Spleen (tissue), 13 donors: ENCODE measurements at places on chromosomes 1 and 21. TPM values are rescaled to one million over a fixed set of nuclear protein-coding genes. Genes with fewer than 3 reads are reported as not detected.

- DNase-seq = no peak
These were observed 13.2 kb downstream of the TMEM269 start for GRCh38 chr1:42797979-42798378.

DNA sequence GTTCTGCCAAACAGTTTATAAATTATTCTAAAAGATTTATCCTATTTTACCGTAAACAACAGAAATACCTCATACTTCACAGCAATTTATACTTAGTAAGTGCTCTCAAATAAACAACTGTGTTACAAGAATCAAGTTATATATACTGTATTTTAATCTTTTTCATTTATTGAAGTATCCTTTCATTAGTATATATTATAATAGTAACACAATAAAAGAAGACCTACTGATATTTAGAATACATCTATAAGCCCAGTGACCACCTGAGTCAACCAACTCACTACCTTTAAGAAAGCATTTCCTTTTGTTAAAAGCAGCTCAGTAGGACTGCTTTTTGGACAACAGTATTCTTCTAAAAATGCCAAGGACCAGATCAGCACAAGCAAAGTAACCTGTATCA, 5.9 kb downstream of the TMCO1 start:
- DNase-seq = no peak

The NEK2 gene
- total RNA-seq = 0.85 TPM

DNA sequence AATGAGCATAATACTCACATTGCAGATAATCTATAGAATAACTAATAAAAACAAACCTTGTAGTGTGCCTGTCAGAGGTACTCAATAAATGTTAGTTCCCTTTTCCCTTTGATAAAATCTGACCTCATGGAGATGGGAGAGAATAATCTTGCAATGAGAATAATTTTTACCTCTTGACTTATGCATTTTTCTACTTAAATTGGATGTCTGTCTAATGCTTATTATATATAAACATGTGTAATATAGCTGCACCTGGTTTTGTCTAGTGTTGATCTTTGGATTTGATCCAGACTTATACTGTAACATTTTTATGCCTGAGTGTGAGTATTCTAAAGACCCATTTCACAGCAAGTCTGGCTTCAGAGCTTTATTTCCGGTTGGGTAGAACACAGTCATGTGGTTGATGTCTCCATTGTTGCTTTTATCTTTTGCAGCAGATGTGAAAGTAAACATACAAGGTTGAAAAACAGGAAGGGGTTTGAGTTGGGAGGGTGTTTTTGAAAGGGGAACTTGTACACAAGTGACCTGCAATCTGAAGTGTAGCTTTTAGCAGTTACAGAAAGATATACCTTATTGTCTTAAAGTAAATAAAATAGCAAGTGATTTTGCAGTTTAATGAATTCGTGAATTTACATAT, 12.4 kb downstream of the EPB41 start:
- no peak for DNase-seq

DNA sequence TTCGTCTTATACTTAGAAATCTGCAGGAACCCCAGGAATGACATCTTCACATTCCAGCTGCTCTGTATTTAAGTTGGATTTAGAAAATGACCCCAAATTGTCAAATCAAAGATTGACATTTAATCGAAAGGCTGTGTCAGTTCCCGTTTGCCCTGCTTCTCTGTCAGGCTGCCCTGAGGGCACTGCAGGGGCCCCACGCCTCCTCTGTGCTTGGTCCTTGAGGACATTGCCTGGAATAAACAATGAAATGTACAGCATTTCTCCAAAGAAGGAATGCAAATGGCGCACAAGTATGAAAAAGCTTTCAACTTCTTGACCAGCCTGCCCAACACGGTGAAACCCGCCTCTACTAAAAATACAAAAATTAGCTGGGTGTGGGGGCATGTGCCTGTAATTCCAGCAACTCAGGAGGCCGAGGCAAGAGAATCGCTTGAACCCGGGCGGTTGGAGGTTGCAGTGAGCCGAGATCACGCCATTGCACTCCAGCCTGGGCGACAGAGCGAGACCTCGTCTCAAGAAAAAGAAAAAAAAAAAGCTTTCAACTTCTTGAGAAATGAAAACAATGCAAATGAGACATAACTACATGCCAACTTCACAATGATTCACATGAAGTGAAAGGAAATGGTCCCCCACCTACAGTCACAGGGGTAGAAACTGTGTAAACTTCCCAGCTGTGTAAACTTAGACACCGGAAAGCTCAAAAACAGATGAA, 3.0 kb downstream of the TMPRSS3 start:
- peak; percentile 61 for DNase-seq

The PLA2G2C gene
- not detected for total RNA-seq

The SPSB1 gene
- total RNA-seq = 7.4 TPM

GRCh38 chr1:66393586-66394287, 140.2 kb upstream of the SGIP1 start:
- no peak for DNase-seq

- DNase-seq = peak; percentile 83
These were observed 3.0 kb upstream of the DDOST start for GRCh38 chr1:20663969-20664715.

The ZFP69B gene
- 5.0 TPM for total RNA-seq

- DNase-seq = no peak
These were observed 35.8 kb upstream of the H6PD start for GRCh38 chr1:9198538-9199361.

The TCP10L gene
- 0.70 TPM for total RNA-seq

DNA sequence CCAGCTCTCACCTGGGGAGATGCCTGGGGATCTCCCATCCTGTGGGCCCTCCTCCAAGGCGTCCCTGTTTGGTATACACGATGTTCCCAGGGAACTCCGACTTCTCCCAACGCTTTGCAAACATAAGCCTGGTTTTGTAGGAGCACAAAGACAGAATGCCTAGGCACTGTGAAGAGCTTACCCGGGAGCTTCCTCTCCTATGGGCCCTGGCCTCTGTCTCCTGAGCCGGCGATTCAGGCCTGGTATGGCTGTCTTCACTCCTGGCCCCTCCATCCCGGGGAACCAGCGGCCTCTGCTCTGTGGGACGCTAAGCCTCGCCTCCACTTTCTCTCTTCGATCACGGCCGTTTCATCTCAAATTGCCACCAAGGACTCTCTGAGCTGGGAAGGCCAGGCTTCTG, 59.6 kb upstream of the ACTRT2 start:
- peak; percentile 29 for DNase-seq

The DHRS3 gene
- total RNA-seq = 40.7 TPM

DNA sequence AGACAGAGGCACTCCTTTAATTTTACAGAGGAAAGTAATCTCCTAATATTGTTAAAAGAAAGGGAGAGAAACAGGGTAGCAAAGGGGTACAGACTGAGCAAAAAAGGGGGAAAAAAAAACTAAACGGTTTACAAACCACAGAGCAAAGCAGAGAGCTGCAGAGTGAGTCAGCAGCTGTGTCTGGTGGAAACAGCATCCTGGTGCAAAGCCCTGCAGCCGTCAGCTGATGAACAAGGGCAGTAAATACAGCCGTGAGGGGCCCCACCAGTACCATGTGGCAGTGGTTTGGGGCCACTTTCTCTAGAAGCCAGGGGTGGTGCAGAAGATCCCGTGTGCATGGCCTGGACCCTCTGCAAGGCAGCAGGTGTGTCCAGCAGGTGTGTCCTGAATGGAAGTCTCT, 111.3 kb downstream of the ERG start:
- DNase-seq = no peak

The ABCA4 gene
- 0.64 TPM for total RNA-seq

- no peak for DNase-seq
These were observed 628 bp downstream of the C1orf159 start for GRCh38 chr1:1115136-1115785.

DNA sequence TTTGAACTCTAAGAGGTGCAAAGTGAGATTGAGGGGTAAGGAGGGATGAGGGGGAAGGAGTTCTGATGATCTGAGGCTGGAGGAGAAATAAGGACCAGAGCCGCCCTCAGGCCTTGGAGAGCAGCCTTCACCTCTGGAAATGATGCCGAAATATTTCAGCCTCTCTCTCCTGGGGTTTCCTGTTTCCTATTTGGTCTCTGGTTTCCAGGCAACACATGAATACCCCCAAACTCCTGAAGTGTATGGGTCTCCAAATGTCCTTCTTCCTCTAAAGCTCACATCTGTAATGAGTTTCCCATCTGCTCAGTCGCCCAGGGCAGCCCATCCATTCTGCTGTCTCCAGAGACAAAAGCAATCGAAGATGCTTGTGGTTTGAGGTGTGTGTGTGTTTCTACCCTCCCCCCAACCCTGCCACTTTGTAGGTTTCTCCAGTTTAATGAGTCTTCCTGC, 52.0 kb upstream of the FAM20B start:
- DNase-seq = no peak

DNA sequence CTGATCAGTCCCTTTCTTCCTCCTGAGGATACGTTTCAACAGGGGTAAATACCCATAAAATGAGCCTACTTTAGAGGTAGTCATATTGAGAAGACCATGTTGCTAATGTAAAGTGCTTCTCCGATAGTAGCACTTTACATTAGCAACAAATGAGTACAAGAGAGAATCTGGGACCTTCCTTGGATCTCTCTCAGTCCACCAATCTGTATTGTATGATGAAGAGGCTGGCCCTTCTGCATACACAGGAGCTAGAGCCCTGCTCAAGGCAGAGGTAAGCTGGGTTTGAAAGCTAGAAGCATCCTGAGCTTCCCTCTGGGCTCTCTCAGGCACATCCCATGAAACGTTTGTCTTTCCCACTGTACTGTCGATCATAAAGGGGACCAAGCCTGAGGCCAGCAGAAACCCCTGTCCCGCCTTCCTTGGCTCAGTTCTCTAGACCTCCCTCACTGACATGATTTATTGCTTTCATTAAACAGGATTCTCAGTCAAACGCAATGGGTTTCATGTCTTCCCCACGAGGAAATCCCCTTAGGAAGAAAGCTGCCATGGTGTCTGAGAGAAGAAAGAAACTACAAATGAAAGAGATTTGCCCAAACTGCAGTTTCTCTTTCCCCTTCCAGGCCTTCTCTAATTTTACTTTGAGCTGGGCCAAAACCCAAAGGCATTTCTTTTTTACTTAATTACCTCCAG, 62.8 kb upstream of the BCAR3 start:
- no peak for DNase-seq

The SSR2 gene
- 191 TPM for total RNA-seq

DNA sequence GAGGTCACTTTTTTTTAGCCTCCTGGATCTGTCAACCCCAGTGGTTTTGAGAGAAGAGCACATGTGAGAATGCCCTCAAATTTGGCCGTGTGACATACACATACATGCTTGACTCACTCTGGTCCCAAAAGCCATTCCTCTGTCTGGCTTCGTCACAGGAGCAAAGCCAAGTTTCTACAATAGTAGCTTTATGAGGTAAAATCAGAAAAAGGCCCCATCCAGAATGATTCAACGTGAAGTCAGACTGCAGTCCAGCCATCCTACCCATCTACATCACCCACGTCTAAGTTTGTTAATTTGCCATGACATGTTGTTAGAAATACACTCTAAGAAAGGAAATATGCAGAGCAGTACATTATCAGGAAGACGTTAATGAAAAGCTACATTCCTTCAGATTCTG, 245.2 kb downstream of the SDCCAG8 start:
- DNase-seq = no peak

The HSF2BP gene
- not detected for total RNA-seq

- DNase-seq = no peak
These were observed 376.3 kb upstream of the CAMK1G start for GRCh38 chr1:209207126-209207700.

GRCh38 chr1:79376106-79376505, 369.6 kb upstream of the ADGRL4 start:
- DNase-seq = no peak

DNA sequence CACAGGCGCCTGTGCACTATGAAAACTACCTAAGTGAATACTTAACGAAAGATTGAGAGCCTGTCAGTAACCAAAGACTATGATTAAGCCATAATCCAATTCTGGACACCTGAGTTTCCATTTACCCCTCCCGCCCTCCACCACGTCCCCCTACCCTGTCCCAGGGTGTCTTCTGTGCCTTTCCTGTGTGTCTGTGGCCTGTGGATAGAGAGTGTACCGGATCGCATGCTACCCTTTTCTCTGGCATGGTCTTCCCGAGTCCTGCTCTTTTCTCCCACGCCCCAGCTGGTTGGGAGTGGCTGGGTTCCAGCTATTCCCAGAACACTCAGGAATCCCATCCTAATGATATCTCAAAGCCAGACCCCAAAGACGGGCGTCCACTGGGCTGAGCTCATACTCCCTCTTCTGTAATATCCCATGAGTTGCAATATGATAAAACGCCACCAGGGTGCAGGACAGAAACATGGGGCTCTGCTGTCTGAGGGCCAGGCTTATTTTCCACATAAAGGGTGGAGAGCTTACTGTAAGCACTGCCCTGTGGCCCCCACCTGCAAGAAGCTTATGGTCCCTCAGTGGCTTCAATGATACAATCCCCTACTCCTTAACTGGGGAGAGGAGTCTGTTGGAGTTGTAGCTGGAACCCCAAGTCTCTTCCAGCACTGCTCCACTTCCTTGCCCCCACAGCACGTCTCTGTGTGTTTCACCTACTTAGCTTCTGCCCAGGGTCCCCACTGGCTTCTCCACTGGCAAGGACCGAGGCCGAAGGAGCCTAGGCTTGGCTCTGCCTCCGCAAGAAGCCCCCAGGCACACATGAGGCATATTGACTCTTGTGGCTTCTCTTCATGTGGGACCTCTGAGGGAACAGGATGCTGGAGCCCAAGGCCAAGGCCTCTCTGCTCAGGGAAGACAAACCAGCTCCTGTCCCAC, 17.6 kb upstream of the ALX3 start:
- peak; percentile 66 for DNase-seq

DNA sequence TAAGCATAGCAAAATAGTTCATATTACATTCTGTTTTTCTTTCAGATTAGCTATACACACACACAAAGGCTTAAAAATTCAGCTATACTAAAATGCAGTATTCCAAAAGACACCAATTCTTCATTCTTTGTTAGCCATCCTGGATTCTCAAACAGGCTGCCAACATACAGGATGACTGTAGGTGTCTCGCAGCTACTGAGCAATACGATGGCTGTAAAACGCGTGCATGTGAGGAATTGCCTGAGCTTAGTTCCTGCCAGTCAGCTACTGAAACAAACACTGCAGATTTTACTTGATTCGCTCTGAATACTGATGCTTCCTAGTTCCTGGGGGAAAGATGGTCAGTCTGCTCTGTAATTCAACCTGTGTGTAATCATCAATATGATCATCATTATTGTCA, 24.7 kb upstream of the HMGN1 start:
- DNase-seq = no peak

The KCNJ9 gene
- total RNA-seq = not detected

- DNase-seq = no peak
These were observed 22.4 kb downstream of the PROX1 start for GRCh38 chr1:214010197-214010573.

- DNase-seq = no peak
These were observed 1.2 kb downstream of the FGGY start for GRCh38 chr1:59298026-59298583.

DNA sequence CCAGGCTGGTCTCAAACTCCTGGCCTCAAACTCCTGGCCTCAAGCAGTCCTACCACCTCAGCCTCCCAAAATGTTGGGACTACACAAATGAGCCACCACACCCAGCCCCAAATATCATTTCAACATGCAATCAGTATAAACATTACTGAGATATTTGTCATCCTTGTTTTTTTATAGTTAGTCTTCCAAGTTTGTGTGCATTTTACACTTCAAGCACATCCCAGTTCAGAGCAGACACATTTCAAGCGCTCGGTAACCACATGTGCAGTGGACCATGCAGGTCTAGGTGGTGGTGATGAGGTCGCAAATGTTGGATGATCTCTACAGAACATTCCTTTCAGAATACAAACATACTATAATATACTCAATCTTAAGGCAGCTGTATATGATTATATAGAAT, 23.8 kb upstream of the APP start:
- DNase-seq = no peak

GRCh38 chr1:212188599-212189351, 96.4 kb upstream of the PPP2R5A start:
- DNase-seq = no peak

- no peak for DNase-seq
These were observed 87.9 kb downstream of the RPS6KC1 start for GRCh38 chr1:213138892-213139291.
